ENCODE measurements at places on chromosomes 1 and 21.

DNA sequence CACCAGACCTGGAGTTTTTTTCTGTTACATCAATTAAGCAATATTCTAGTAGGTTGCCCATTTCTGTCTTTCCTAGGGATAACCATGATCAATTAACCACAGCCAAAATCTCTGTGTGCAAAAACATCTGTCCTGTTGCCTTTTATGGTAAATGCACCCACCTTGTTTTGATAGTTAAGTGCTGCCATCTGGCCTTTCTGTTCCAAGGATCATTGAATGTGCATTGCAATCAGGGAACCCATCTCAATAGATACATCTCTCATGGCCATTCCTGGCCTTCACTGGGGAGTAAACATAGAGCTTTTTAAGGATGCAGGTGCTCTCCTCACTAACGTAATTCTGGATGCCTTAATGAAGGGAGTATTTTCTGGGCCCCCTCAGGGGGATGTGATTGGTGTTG lies 111.8 kb upstream of the KIAA1614 start:
- peak; percentile 11 for DNase-seq

GRCh38 chr1:8312235-8313218 lies 5.4 kb upstream of the SLC45A1 start:
- no peak for DNase-seq

DNA sequence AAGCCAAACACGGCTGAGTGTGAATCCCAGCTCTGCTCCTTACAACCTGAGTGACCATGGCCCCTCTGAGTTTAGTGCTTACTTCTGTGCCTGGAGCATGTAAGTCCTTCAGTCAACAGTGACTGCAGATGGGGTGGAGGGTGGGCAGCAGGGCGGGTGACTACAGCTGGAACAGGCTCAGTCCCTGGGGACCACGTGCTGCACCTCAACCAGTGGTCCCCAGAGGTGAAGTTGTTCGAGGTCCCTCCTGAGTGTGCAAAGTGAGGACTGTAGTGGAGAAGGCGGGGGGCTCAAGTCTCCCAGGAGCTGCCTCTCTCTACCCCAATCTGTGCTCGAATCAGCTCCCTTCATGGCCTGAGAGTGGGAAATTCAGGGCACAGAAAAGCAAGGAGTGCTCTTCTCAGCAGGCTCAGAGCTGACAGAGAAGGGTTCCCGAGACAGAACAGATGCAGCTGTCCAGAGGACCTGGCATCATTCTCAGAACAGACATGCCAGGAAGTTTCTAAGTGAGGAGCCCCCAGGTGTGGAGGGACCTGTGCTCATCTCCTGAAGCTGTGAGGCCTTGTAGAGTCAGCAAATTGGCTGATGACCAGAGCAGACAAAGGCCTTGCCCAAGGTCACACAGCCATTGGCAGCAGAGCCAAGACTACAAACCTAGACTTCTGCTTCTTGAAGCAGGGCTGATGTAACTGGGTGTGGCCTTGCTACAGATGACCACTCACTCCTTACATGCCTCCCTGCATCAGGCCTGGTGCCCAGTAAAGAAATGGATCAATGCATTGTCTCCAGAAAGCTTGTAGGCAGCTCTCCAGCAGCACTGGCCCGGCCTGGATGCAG lies 61.7 kb upstream of the EDN2 start:
- DNase-seq: no peak

DNA sequence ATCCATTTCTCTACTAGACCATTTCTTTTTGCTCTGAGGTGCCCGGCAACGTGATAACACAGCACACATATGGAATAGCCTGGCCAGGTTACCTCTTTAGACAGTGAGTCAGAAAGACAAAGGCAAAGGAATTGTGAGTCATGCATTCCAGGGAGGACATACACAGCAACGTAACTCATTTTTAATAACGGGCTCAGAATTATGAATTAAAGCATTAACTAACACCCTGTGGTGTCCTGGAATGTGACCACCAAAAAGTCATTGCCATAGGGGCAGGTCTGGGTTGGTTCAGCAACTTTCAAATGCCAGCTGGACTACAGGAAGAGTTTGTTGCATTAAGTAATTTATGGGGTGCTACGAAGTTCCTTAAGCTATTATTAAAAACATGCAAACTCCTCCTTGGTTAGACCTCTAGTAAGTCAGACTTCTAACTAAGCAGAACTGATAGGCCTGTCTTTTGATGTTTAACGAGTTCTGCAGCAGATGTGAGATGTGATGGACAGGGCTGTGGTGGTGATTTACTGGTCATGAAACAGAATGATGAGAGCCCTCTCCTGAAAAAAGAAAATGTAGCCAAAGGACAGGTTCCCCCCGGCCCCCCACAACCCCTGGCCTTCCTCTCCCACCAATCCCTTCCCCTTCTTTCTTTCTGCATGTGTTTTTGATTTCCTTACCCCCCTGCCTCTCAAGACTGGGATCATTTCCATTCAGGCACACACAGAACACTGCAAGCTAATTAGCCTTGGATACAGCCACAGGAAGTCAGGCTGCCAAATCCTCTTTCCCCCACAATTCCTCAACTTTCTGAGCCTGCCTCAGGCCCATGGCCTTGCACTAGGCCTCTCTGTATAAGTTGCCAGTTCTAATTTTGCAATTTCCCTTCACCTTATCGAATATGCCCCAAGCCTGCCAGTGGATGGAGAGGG lies 88.9 kb upstream of the HAO2 start:
- DNase-seq: no peak

DNA sequence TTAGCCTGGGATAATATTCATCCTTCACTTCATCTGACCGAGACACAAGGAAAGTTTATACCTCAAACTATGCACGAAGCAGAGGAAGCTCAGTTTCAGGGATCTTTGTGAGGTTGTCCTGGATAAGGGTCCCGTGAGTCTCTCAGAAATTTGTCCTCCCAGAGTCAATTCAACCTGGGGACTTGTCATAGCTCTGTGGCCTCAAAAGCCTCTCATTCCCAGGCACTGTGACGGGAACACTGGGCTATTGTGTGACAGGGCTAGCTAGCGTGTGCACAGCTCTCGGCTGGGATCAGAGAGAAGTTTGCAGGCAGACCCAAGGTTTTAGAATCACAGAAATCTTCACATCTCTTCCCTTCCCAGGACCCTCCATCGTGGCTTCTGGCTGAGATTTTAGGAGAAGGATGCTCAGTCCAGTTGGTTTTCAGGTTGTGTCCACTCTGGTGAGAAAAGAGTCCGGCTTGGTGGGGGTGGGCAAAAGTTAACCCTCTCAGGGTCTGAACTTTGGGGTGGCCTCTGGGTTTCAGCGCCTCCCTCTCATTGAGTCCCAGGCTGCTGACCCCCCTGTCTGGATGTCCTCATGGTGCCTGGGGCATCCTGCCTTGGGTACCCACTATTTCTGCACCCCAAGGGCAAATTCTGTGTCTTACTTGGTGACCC lies 20.4 kb upstream of the LBR start:
- no peak for DNase-seq

All from NCI-H1930 (cell line).